Astrocyte (in vitro differentiated cells and primary cell): ENCODE measurements at places on chromosomes 12 and 14. TPM values are rescaled to one million over a fixed set of nuclear protein-coding genes. Genes with fewer than 3 reads are reported as not detected.

- no peak overlapping the region for H3K4me3 ChIP-seq
- H3K27me3 ChIP-seq, result no peaks in the 10 kb centered on the region
- DNase-seq, result peak; percentile 96
- peaks cover 51% of the 10 kb centered on the region for H3K4me1 ChIP-seq
- H3K27ac ChIP-seq, result peak overlapping the region; percentile 86
These were observed 82.4 kb downstream of the ARF6 start for GRCh38 chr14:49975276-49975675.

DNA sequence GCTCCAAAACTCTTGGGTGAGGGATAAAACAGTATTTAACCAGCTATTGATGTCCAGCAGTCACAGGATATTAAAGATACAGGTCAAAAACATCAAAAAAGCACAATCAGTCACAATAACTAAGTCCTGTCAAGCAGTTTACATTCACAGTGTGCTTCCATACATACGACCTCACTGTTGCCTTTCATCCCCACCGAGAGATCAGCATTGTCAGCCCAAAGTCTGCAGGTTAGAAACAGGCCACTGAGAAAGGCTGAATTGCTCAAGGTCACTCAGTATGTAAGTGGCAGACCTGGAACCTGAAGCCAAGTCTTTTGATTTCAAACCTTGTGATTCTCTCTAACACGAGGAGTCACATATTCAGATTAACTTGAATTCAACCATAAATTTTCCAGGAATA, 124.9 kb downstream of the GXYLT1 start:
- no peaks in the 10 kb centered on the region for H3K36me3 ChIP-seq
- H3K4me1 ChIP-seq, result no peaks in the 10 kb centered on the region
- H3K4me3 ChIP-seq, result no peak overlapping the region
- no peak for DNase-seq
- H3K27ac ChIP-seq, result no peak overlapping the region

DNA sequence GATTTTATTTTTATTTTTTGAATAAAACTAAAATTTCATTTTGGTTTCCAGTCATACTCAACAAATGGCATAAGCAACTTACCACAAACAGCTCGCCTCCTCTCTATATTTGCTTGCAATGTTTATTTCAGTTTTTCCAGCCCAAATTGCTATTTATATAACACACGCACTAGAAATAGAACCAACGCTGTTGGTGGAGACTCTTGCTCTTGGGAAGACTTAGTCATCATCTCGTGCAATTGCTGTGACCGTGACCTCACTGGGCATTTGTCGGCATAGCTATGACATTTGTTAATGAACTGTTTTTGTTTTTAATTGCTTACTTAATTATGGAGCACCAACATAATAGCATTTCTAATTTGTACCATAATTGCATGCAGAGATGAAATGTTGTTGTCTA, 153.1 kb upstream of the OTX2 start:
- H3K36me3 ChIP-seq, result no peaks in the 10 kb centered on the region
- H3K4me3 ChIP-seq, result no peak overlapping the region
- H3K27me3 ChIP-seq, result no peaks in the 10 kb centered on the region
- no peak for DNase-seq
- no peaks in the 10 kb centered on the region for H3K4me1 ChIP-seq
- H3K27ac ChIP-seq, result no peak overlapping the region

DNA sequence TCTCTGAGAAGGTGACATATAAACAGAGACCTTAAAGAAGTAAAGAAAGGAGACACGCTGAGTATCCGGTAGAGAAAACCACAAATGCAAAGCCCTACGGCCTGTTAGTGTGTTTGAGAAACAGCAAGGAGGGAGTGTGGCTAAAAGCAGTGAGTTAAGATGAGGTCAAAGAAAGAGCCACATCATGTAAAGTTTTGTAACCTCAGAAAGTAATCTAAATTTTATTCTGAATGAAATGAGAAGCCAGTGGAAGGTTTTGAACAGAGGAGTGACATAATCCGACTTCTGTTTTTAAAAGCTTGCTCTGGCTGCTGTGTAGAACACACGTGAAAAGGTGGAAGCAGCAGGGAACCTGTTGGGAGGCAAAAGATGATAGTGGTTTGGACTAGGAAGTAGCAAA, 32.6 kb downstream of the PPP2R5E start:
- H3K27me3 ChIP-seq, result no peaks in the 10 kb centered on the region
- H3K27ac ChIP-seq, result no peak overlapping the region
- H3K36me3 ChIP-seq, result no peaks in the 10 kb centered on the region
- H3K4me3 ChIP-seq, result no peak overlapping the region

DNA sequence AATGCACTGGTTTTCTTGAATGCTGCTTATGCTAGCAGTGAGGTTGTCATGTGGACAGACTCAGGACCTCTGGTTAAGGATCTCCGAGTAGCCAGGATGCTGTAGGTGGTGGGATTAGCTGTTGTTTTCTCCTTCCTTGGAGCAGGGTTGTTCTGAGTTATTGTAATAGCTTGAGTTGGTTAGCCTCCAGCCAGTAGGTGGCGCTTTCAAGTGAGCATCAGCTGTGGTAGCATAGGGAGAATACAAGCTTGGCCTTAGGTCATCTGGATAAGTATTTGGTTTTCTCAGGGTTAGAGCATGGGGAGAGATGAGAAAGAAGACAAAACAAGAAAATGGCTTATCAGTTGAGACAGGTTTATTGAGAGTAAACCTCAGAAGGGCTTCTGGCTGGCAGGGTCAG, 299.7 kb upstream of the FBXO33 start:
- H3K4me1 ChIP-seq, result no peaks in the 10 kb centered on the region
- H3K27me3 ChIP-seq, result no peaks in the 10 kb centered on the region
- no peak for DNase-seq
- H3K4me3 ChIP-seq, result no peak overlapping the region
- no peak overlapping the region for H3K27ac ChIP-seq

Gene OAS3
- total RNA-seq, result 33.8 and 37.1 TPM in 2 replicates

Gene CLEC6A
- not detected in 2 replicates for total RNA-seq

Gene KLRG1
- total RNA-seq, result 1.6 and 2.2 TPM in 2 replicates
